ENCODE measurements at places on chromosomes 4 and X.

GRCh38 chr4:2565533-2565932, 29.1 kb downstream of the FAM193A start:
- DNase-seq = no peak

- no peak for DNase-seq
Observed at GRCh38 chr4:52311464-52312125, 260.5 kb downstream of the SPATA18 start.

GRCh38 chr4:1246901-1247863, 1.7 kb downstream of the CTBP1 start:
- no peak for DNase-seq

DNA sequence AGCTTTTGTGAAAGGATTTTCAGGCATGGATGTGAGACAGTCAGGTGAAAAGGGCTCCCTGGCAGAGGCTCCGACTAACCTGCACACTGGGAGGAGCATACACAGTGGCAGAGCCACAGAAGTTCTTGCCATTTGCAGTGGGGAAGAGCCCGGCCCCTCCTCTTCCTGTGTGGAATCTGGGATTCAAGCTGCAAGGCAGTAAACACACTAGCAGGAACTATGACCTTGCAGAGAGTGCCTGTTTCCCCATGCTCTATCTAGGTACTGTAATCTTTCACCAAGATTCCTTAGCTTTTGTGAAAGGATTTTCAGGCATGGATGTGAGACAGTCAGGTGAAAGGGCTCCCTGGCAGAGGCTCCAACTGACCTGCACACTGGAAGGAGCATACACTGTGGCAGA, 19.8 kb upstream of the HEPH start:
- DNase-seq = no peak

DNA sequence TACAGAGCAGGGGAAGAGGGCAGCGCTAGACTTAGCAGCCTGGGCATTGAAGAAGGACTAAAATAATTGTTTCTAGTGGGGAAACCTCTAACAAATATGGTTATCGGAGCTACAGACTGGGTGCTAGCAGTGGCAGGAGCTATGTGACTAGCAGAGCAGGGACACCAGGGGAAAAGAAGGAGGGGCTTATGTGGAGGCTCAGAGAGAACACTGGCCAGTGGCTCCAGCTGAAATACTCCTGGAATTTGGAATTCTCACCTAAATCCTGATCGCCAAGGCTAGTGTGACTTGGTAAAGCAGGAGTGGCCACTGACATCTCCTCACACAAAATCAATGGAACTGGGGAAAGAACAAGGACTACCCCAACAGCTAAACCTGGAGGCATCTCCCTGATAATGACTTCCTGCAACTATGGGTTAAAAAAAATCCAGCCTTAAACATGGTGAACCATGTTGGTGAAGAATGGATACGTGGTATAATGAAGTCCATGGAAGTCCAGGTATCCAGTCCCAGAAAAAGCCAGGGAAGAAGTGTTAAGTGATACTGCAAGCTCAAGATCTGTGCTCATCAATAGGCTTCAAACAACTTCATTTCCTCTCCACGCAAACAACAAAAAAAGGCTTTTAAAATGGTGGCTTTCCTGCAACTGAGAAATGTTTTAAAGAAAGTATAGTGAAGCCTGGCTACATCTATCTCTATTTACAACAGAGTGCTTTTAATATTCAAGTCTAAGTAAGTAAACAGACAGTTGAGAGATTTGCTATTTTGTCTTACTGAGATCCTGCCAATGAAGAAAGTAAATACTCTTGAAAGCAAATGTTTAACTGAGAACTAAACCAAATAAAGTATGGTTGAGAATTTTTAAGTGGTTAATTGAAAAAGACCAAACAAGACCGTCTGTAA, 1.8 kb downstream of the TAPT1 start:
- no peak for DNase-seq

DNA sequence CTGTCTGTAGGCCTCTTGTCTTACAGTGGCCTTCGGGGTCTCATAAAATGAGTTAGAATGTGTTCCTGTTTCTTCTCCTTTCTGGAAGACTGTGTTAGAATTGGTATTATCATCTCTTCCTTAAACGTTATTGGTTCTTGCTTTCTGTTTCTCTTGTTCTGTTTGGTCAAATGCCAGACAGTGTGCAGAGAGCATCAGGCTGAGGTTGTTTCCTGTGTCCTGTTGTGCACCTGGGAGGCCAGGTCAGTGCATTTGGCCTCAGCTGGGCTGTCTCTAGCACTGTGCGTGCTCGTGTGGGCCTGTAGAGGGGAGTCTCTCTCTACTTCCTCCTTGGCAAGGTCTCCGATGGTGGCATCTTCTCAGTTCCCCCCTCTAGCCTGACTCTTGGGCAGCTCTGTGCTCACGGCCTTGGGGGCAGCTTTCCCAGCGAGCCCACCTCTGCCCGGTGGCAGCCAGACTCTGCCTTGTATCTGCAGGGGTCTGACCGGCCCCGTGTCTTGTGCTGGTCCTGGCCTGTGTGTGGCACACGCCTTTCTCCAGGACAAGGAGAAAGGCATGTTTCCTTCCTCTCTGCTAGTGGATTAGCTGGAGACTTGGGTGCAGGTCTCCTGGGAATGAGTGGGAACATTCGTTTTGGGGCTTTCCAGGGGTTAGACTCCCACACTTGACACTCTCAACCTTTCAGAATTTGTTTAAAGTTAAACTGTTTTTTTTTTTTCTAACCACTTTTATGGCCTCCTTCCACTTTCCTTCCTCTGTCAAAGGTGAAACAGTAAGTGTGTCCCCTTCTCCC, 62.3 kb downstream of the FAM193A start:
- no peak for DNase-seq

DNA sequence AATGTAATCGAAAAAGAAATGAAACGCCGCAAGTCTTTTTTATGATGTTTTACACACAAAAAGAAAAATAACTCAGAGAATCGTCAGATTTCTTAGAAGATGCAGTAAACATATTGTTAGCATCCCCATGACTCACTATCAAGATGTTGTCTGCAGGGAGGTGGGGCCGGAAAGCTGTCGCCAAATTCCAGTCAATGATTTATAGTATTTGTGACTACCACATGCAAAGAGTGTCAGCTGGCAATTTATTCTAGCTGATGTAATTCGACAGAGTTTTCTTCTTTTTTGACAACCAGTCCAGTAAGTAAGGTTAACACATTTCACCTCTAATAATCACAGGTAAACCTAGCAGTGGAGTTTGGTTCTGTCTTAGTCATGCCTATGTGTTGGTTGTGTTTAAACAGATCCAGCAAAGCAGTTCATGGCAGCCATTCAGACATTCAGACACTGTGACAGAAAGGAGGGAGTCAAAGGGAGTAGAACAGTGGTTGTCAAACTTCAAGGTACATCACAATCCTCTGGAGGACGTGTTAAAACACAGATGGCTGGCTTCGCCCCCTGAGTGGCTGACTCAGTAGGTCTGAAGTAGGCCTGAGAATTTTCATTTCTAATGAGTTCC, 19.8 kb upstream of the PPP1R2C start:
- no peak for DNase-seq

GRCh38 chr4:37438564-37439279, 194.2 kb downstream of the NWD2 start:
- DNase-seq = no peak

DNA sequence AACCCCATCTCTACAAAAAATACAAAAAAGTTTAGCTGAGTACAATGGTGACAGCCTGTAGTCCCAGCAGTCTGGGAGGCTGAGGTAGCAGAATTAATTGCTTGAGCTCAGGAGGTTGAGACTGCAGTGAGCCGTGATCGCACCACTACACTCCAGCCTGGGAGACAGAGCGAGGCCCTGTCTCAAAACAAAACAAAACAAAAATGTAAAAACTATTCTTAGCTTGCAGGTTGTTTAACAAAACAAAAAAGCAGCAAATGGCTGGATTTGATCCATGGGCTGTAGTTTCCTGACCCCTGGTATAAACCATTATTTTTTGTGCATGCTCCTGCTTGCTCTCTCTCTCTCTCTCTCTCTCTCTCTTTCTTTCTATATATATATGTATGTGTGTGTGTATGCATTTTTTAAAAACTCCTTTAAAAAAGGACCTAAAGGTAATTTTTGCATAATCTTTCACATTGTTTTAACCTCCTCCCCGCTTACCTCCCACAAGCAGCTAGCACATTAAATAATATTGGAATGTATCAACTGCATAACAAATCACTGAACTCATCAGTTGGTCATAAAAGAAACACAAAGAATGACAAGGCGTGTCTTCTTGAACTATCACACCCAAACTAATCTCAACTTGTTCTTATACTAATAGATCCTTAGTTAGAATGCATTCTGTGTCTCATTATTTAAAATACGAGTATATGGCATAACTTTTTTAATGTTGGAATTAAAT, 4.8 kb downstream of the AREG start:
- no peak for DNase-seq

- no peak for DNase-seq
Observed at GRCh38 chr4:48042979-48043461, 26.4 kb downstream of the NIPAL1 start.

GRCh38 chr4:10438924-10439323, 18.3 kb downstream of the ZNF518B start:
- DNase-seq = no peak

DNA sequence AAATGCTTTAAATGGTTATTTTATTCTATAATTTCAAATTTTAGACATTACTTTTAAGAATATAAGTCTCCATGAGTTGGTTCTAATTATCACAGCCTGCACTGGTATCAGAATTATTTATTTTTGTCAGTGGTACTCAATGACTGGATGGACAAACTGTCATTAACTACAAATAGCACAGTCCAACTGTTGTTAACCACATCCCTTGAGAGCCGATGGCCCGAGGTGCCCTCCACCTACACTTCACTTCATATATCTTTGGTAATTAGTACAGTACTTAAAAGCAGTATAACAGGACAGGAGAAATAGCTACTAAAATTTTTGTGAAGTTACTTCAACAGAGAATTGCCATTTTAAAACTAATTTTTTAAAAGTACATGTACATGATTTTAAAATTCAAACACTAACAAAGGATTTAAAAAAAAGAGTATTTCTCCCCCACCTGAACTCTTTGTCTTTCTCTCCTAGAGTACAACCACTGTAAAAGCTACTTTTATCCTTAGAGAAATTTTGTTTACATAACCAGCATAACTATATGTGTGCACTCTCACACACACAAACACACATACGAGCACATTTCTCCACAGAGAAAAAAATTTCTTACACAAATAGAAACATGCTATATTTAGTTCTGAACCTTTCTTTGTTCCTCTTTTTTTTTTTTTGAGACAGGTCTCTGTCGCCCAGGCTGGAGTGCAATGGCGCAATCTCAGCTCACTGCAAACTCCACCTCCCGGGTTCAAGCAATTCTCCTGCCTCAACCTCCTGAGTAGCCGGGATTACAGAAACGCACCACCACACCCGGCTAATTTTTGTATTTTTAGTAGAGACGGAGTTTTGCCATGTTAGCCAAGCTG, 6.5 kb downstream of the TIFA start:
- no peak for DNase-seq

- DNase-seq = no peak
Observed at GRCh38 chrX:1167466-1167865, 45.0 kb downstream of the CRLF2 start.

DNA sequence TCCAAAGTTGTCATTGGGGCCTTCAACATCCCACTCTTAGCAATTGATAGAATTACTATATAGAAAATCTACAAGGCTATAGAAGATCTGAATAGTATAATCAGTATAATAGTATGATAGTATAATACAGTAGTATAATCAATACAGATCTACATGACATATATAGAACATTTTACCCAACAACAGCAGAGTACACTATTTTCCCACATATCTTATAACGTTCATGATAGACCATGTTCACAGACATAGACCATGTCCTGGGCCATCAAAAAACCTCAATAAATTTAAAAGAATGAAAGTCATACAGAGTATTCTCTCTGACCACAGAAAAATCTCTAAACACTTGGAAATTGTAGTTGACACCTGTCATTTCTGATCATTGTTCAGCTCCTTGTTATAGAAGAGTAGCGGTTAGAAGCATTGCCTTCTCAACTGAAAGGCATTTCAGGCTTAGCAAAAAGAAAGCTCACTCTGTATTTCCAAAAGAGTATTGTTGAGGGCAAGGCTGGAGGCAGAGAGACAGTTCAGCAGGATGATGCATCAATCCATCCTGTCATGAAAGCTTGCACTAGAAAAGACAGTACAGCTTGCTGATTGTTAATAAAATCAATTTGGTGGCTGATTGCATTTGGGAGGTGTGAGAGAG, 38.8 kb upstream of the ARMCX5 start:
- DNase-seq = no peak

GRCh38 chrX:150715184-150715583, 22.0 kb downstream of the MTMR1 start:
- no peak for DNase-seq

- DNase-seq = peak; percentile 28
Observed at GRCh38 chr4:145938618-145939440, at the start of gene ZNF827. Gene ZNF827, minus strand, starts transcription at chr4:145938823. Its CDS starts 416 bp downstream, at chr4:145938407.

- DNase-seq = no peak
Observed at GRCh38 chrX:153933748-153934147, 1.1 kb downstream of the NAA10 start.

DNA sequence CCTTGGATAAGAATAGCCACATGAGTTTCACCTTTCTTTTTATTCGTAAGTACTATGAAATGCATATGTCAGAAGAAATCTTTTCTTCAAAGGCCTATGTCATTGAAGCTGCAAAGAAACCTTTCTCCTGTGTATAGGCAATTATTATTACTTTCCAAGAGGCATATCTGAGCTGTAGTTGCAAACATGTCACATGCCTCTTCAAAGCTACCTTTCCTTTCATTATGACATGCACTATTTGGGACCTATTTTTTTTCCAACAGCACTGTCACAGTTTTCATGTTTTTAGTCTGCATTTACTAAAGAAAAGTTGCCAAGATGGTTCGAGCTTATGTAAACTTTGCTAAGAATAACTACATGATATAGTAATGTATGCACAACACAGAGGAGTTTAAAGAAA, 548.8 kb upstream of the GALNT7 start:
- no peak for DNase-seq

DNA sequence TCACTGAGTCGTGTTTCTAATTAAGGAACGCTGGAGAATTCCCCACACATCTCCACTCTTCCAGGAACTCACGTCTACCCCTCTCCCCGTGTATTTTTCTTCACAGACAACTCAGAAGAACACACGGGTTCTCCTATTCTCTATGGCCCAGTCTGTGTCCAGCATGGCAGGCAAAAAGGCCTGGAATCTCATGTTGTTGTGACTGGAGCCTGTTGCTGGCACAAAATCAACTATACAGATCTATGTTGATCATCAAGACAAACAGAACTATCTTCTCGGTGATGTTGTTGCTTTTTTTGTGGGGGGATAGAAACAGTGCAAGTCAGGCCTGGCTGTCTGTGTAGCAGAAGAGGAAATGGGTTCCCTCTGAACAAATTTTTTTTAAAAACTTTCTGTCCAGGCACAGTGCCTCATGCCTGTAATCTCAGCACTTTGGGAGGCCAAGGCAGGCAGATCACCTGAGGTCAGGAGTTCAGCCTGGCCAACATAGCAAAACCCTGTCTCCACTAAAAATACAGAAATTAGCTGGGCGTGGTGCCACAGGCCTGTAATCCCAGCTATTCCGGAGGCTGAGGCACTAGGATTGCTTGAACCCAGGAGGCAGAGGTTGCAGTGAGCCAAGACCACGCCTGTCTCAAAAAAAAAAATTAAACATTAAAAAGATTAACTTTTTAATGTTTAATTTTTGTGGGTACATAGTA, 50.5 kb upstream of the CBR4 start:
- DNase-seq = no peak

GRCh38 chrX:140141444-140142029, 176.2 kb upstream of the CXorf66 start:
- DNase-seq = peak; percentile 13

GRCh38 chr4:13530823-13531624, 13.3 kb downstream of the NKX3-2 start:
- no peak for DNase-seq

- DNase-seq = no peak
Observed at GRCh38 chr4:84455697-84456096, 43.4 kb downstream of the NKX6-1 start.

GRCh38 chrX:4005281-4005680, 291.8 kb upstream of the PRKX start:
- DNase-seq = no peak

Data from NCI-H748 treated with DMSO at 0.1 percent for 48 hours (cell line).